ENCODE measurements at places on chromosomes 11 and 22.

- DNase-seq: peak; percentile 29
These were observed 6.0 kb upstream of the ACR start for GRCh38 chr22:50731811-50732624.

DNA sequence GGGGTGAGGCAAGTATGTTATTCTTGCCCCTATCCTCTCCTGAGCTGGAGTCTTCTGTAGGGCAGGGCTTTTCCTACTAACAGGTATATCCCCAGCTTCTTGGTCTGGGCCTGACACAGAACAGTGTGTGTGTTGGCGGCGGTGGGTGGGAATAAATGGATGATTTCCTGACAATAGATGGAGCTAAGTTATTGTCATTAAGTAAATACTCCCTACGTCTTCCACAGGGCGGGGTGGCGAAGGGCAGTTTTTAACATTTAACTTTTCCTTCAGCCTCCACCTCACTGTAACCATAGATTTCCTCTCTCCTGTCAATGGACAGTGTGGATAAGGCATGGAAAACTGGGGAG lies 11.7 kb upstream of the SMPD1 start:
- DNase-seq: no peak

- DNase-seq: no peak
These were observed 33.6 kb downstream of the GALNT18 start for GRCh38 chr11:11588243-11588642.

GRCh38 chr11:66696146-66696545 lies 18.5 kb upstream of the RBM4B start:
- DNase-seq: no peak

DNA sequence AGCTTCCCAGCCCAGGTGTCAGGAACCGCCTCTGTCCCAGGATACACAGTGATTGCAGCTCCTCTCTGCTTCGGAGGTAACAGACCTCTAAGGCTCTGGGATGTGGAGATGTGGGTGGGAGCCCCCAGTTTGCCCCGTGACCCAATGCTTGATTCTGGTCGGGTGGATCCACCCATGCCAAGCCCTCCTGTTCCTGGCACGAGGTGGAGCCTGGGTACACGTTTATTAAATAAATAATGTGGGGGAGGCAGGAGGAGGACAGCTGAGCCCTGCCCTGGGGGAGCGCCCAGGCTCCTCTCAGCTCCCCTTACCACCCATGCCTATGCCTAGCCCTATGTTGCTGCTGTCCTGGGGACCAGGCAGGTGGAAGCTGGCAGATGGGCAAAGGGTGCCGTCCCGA lies 16.0 kb downstream of the ARHGEF17 start:
- no peak for DNase-seq

GRCh38 chr11:105641433-105641832 lies 31.6 kb downstream of the GRIA4 start:
- DNase-seq: no peak

DNA sequence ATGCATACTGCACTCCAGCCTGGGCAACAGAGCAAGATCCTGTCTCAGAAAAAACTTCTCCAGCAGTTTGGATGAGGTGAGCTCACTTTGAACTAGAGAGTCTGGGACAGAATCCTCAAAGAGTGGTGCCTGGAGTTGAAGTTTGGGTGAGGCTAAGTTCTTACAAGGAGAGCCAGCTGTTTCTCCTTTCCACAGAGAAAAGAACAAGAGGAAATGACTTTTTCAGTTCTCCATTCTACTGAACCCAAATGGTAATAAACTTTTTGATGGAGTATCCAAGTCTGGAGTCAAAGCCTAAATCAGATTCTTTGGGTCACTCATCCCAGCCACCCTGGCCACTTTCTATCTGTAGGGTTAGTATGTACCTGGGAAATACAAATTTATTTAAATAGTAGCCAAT lies 102.7 kb downstream of the TRAF6 start:
- DNase-seq: no peak

DNA sequence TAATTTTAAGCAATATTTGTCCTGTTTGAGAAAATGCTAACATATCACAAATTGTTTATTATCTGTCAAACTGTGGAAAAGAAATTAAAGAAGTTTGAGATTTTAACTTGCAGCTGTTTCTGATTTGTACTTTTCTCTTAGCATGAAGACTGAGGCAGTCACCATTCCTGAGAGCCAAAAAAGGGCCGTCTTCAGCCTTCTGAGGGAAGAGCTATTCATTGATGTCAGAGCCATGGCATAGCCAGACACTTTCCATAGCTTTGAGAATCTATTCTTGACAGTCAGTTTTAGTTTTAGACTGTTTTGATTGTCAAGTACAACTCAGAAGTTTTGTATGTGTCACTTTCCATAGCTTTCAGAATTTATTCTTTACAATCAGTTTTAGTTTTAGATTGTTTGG lies 32.1 kb downstream of the YAP1 start:
- peak; percentile 50 for DNase-seq

DNA sequence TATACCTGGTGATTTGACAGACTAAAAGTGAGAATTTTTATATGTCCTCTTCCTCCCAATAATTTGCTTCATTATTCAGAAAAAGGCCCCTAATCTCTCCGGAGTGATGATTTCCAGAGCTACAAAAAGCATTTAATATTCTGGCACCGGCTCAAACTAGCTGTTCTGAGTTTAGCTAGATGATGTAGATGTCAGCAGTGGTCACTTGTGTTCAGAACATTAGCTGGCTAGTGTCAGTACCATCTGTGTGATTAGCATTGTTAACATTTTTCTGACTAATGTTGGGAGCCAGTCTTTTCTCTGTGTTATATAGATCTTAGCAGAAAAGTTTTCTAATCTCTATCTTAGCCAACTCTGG lies 68.7 kb upstream of the RRM1 start:
- peak; percentile 25 for DNase-seq

- no peak for DNase-seq
These were observed 14.5 kb downstream of the CARS1 start for GRCh38 chr11:3042496-3043314.

Measured in fibroblast of skin of back (primary cell).